Kidney glomerular epithelial cell (primary cell): ENCODE measurements at places on chromosomes 4 and X.

DNA sequence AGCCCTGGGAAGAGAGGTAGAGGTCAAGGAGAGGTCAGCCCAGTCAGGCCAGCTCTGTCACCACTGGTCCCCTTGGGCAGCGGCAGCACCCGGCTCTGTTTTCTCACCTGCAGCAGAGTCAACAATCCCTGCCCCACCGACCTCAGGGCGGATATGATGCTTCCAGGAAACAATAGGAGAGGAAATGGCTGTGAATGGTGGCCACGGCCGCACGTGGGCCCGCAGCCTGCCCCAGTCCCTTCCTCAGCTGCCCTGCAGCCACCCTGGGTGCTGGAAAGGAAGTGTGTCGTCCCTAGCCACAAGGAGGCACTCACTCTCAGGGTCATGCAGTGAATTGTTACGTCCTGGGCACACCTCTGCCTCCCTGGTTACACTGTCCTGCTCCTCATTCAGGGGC, 92.5 kb upstream of the ENPP6 start:
- DNase-seq: no peak

DNA sequence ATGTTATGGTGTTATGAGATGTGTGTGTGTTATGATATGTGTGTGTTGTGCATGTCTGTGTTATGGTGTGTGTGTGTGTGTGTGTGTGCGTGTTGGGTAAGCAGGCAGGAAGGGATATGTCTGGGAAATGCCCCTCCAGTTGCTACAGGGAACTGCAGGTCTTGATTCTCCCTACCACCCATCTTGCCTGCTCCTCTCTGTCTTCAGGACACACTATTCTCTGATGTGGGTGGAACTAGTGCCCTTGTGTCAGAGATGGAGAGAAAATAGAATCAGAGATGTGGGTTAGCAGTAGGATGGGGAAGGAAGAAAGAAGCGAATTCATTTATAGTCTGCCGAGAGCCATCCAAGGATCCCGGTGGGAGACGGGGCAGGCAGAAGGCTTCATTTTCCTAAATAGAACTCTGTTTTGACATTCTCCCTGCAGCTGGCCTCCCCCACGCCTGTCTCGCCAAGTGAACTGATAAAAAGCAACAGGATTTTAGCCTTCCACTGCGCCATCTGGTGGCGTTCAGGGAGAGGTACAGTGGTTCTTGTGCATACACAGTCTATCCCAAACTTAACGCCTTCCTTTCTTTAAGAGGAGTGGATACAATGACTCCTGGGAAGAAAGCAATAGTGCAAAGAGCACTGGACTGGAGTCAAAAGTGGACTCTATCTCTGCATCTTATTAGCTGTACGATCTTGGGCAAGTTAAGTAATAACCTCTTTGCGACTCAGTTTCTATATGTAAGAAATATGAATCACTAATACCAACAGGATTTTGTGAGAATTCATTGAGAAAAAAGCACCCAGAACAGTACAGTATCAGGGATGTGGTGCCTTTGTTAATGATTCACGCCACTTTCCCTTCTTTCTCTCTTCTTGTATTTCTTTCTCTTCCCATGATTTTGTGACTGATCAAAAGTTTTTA, 14.1 kb upstream of the MGST2 start:
- peak; percentile 66 for DNase-seq

DNA sequence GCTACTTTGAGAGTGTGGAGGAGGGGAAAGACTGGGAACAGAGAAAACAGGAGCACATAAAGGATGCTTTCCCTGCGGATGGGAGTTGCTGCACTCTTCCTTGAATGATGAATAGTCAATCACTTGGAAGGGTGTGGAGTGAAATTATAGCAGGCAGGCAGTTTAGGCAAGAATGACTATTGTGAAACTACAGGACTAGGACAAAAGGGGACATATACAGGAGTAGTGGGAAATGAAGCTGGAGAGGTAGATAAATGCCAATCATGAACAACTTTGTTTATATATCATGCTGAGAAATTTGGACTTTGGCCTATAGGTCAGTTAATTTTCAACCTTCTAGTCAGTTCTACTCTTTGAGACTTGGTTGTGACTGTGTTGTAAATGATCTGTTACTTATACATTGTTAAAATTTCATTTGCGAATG, 76.9 kb downstream of the PAQR3 start:
- no peak for DNase-seq

DNA sequence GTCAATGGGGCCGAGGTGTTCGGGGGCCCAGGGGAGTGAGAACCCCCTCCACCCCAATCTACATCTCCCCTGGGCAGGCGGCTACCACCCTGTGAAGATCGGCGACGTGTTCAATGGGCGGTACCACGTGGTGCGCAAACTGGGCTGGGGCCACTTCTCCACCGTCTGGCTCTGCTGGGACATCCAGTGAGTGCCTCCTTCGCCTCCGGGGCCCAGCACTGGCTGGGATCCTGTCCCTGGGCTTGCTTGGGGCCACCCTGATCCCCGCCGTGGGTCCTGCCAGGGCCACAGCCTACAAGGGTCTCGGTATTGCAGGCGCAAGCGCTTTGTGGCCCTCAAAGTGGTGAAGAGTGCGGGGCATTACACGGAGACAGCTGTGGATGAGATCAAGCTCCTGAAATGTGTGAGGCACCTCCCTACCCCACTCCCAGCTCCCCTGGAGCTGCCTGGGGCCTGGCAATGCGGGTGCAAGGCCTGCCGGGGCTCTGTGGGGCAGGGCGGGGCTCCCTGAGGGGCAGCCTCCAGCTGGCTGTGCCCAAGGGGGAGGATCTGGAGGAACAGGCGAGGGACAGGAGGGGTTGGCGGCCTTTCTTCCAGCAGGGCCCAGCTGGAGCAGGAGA, 697 bp downstream of the SRPK3 start:
- DNase-seq: no peak

GRCh38 chr4:163536091-163536490, 41.6 kb downstream of the TMA16 start:
- no peak for DNase-seq

DNA sequence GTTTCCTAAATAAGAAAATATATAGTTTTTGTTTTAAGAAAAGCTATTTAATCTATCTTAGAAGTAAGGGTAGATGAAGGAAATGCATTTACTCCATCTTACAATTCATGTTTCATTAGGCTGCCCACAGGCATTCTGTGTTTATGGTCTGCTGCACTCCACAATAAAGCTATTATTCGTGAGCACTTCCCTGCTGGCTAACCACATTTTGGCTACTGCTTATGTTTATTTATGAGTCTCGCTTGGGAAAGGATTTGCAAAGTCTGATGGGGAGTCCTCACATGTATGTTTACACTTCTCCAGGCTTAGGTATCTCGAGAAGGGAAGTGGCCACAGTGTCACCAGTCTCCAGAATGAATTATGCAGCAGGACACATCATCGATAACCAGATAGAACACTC, 260.8 kb upstream of the VCX start:
- no peak for DNase-seq

GRCh38 chr4:135120195-135120594, 918.6 kb upstream of the PABPC4L start:
- DNase-seq: no peak

DNA sequence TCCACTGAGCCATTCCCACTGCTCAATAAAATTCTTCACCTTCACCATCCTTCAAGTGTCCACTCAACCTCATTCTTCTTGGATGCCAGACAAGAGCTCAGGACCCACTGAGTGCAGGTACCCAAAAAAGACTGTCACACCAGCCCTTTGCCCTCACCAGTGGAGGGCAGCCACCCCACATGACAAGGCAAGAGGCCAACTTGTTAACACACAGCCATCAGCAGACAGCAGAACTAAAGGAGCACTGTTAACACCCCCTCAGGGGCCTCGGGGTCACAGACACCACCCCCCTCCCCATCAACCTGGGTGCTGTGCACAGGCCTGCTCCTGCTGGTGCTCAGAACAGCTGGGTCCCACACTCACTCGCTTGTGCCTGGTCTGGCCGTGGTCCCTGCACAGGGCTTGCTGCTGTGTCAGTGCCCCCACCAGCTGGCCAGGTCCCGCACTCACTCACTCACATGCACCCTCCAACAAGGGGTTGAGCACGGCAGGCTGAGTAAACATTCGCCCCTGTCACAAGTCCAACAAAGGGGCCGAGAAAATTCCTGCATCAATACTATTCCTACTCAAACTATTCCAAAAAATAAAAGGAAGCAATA, 54.1 kb downstream of the ATRX start:
- no peak for DNase-seq

- DNase-seq: no peak
Observed at GRCh38 chr4:131304686-131305085, 1844.4 kb upstream of the PCDH10 start.

DNA sequence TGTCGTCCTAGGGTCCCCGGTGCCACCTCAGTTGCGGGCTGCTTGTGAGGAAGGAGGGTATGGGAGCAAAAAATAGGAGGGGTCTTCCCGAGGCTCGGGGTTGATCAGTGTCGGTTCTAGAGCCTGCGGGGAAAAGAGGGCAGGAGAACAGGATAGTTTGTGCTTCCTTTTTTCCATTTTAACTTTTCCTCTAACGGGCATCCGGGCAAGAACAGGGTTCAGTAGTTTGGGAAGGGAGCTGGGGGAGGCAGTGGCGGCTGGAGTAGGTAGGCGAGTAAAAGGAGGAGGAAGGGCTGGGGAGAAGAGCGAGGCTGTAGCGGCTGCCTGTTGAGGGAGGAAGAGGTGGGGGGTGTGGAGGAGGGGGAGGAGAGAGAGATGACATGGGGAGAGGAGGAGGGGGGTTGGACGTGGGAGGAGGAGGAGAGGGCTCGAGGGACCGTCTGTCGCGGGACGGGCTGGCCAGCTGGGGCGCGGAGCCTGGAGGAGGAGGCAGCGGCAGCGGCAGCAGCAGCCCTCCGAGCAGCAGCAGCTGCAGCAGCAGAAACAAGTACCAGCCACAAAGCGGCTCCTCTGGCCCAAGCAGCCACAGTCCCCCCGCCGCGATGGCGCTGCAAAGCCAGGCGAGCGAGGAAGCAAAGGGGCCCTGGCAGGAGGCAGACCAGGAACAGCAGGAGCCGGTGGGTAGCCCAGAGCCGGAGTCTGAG, at the start of gene SLC16A2:
SLC16A2 (plus strand) TSS at position 458 of the 704 bp plus-strand sequence; CDS start at position 603, 145 bp downstream.
- peak; percentile 44 for DNase-seq

DNA sequence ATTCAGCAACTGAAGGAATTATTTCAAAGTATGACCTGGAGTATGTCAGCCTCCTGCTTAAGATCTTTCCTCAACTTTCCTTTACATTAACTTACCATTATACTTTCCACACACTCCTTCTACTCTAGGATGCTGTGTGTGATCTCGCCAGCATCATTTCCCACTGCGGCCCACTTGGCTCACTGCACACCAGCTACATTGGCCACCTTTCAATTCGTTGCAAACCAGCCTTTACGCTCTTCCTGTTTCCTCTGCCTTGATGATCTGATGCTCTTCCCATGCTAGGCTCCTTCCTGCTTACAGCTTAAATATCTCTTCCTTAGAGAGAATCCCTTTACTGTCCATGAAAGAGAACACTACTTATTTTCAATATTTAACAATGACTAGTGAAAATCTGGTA, 95.1 kb downstream of the GPM6A start:
- no peak for DNase-seq

DNA sequence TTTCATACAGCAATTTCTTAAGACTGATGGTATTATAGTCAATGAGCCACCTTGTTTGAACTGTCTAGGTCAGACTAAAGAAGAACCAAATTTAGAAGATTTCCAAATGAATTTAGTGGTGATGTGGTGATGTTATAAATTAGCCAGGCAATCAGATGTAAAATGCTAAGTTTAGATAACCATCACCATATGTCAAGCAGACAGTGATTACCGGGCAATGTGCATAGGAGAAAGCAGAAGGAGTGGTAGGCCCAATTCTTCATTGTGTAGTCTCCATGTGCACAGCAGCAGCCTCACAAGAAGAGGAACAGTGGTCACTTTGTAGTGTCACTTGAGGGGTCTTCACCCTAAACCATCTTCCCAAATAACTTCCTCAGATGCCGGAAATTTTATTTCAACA, 198.8 kb downstream of the ANTXR2 start:
- DNase-seq: no peak

GRCh38 chr4:163072222-163072621, 94.5 kb downstream of the NAF1 start:
- DNase-seq: no peak

- no peak for DNase-seq
Observed at GRCh38 chrX:142804085-142804484, 221.6 kb upstream of the SPANXN4 start.

DNA sequence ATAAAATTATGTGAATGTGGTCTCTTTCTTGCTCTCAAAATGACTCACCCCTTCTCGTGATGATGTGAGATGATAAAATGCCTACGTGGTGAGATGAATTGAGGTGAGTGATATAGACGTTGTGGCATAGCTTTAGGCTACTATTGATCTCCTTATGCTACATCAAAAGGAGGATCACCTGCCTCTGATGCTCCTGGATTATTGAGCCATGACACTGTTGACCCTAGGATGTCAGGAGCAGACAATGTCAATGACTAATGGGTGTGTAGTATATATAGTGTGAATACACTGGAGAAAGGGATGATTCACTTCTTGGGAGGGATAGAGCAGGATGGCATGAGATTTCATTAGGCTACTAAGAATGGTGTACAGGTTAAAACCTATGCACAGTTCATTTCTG, 210.7 kb upstream of the PRPS2 start:
- DNase-seq: no peak

- DNase-seq: peak; percentile 81
Observed at GRCh38 chr4:51932261-51932660, 87.9 kb downstream of the LRRC66 start.

- no peak for DNase-seq
Observed at GRCh38 chrX:17007134-17007768, 60.8 kb downstream of the REPS2 start.

DNA sequence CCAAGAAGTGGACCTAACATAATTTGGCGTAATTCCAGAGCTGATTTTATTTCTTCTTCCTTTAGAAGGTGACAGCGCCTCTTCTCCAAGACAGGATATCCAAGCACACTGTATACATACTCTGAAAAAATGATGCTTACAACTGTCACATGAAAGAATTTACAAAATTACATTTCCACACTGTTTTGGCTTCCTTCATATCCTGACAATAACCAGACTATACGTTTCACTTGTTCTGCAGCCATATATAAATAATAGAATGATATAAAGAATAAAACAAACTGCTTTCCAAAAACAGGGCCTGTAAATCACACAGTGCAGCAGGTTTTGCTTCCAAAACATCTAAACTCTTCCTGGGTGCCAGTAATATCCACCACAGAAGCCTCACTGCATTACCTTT, 141.6 kb downstream of the FBXO8 start:
- no peak for DNase-seq

- DNase-seq: no peak
Observed at GRCh38 chr4:181372014-181372413, 871.2 kb upstream of the TENM3 start.

- DNase-seq: no peak
Observed at GRCh38 chrX:50941638-50942037, 31.1 kb downstream of the BMP15 start.

GRCh38 chr4:10960389-10960788, 275.8 kb upstream of the CLNK start:
- DNase-seq: no peak

DNA sequence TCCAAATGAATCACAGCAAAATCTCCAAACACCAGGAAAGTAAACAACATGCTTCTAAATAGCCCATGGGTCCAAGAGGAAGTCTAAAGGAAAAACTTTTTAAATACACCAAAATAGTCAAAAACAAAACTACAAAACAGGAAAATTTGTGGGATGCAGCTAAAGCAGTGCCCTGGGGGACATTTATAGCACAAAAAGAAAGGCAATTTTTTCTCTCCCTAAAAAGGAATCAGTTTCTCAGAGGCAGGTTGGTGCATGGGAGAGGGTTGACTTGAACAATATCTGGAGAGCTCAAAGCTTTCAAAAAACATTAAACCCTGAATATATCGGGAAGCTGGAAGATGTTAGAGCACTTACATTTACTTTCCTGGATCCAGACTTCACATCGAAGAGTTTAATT, 15.7 kb upstream of the DUSP9 start:
- DNase-seq: no peak
